ENCODE measurements at places on chromosomes 1 and 21.

DNA sequence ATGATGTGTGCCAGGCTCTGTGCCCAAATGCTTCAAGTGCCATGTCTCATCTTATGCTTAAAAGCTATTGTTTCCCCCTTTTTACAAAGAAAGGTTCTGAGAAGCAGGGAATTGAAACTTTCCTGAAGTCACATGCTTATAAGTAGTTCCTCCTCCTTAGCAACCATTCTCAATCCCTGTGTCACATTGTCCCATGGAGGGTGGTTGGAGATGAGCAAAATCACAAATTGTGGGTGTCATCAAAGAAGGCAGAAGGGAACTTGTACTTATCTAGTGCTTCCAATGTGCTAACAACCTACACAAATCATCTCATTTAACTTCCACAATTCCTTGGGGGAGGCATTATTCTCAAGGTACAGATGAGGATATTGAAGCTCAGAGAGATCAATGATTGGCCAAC lies 10.1 kb upstream of the ERICH3 start:
- DNase-seq: no peak

DNA sequence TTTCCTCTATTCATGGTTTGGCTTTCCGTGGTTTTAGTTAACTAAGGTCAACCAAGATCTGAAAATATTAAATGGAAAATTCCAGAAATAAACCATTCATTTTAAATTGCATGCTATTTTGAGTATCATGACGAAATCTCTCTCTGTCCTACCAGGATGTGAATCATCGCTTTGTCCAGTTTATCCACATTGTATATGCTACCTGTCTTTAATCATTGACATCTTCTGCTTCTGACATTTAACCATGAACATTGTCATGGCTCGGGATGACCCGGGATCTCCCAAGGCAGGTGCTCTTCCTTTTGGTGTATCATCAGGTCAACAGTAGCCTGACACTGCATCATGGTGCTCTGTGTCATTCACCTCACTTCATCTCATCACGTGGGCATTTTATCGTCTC lies 125.5 kb upstream of the HNRNPU start:
- peak; percentile 61 for DNase-seq

GRCh38 chr21:35010447-35010846 lies 38.7 kb downstream of the RUNX1 start:
- DNase-seq: no peak

DNA sequence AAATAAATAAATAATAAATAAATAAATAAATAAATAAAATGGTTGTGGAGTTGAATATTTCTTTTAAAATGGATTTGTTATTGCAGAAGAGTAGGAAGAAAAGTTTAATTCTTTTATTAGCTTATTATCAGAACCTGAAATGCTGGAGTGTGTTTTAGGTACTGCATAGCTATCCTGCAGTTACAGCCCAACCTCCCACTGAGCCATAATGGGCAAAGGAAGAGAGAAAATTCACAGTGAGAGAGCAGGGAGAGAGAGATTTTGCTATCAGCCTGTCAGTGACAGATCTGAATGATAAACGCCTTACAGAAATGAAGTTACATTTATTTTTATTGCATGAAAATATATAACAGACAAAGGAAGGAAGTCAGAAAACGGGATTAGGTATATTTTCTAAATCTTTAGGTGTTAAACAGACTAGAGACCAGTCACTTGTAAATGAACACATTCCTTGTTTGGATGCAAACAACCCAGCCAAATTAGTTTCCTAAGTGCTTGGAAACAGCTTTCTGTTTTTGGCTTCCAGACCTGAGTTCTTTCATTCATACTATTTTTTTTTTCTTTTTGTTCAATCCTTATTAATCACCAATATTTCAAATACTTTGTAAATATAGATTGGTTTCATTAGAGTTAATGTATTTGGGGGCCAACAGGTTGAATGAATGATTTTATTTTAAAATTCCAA lies 425.3 kb downstream of the USP25 start:
- no peak for DNase-seq

- DNase-seq: no peak
These were observed 50.9 kb upstream of the AJAP1 start for GRCh38 chr1:4603295-4604110.

DNA sequence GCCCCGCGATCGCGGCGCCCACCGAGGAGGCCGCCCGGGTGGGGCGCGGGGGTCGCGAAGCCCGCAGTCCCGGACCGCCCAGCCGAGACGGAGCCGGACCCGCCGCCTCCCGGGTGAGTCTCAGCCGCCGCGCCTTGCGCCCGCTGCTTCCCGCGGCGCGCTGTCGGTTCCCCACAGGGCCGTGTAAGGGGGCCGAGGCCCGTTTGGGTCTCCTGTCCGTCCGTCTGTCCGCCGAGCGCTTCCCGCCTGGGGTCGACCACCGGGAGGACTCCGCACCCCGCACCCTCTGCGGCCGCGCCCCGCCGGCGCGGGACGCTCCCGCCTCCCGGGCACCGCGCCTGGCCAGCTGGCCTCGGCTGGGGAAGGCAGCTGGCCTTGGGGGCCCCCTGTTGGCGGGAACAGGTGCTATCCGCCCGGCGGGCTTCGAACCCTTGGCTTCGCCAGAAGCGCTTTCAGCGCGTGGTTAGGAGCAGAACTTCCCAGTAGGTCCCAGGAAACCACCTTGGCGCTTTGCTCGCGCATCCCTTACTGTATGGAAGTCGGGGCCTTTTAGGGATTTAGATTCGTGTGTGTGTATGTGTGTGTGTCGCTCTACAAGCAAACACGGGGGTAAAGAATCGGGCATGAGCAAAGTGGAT lies 414 bp downstream of the TMEM51 start:
- DNase-seq: no peak

DNA sequence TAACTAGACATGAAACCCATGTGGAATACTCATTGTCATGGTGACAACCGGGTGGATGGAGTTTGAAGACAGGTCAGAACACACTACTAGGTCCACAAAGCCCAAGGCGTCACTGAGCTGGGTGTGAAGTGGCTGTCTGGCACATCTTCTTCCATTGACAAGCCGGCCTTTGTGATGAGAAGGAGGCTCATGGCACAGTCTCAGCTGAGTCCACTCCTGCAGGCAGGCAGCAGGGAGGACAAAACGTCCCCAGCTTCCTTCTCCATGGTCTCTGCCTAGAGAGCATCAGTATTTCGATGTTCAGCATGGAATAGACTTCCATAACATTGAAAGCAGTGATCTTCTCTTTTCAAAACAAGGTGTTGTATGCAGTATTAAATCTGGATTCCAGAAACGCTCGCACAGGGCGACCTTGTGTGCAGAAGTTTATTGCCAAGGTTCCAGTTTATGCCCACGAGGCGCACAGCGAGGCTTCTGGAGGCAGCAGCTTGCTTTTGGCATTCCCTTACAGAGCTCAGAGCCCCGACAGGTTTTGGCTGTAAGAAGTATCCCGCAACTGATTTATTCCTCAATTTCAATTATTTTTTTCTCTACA lies 104.2 kb downstream of the SIM2 start:
- DNase-seq: no peak

- no peak for DNase-seq
These were observed 57.8 kb upstream of the FASLG start for GRCh38 chr1:172601046-172601630.

DNA sequence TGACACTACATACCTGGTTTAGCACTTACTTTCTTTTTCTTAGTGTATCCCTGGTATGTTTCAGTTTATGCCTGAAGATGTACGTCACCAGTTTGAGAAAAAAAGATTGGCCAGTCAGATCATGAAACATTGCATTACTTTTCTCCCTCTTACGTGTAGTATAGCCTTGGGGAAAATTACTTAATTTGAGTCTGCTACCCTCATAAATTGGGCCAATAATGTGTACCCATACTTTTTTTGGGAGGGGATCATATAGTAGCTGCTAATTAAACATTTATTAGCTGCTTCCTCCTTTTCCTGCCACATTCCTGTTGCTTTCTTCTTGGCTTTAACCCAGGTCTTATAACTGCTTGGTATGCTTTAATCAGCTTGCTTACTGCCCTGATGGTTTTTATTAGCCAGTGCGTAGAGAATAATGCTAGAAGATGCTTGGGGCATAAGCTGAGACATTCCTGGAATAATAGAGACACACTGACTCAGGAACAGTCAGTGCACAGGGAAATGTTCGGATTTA lies 32.1 kb downstream of the RABGAP1L start:
- peak; percentile 83 for DNase-seq

DNA sequence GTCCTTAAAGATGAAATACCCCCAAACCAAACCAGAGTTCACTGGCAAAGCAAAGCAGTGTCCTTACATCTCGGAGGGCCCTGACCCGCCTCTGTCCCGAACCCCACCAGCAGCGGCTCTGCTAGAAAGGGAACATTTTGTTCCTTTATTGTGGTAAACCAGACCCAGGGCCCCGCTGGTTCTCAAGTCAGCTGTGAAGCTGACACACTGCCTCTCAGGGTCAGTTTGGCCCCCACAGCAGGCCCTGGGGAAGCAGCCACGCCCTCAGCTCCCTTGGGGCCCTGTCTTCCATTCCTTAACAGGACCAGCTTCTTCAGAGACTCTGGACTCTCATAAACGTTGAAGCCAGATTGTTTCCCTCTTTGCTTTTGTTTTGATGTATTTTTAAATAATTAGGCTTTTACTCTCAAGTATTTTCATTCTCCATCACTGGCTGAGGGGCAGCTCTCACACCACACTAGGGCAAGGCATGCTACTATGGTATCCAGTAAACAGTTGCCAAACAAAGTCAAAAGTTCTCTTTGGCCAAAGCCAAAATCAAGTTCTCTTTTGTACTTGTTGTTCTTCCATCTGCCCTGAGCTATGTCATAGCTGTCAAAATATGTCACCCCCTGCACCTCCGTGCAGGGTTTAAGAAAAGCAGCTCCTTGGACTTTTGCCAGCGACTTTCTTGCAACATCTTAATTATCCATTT lies 61.1 kb upstream of the ANGPTL1 start:
- peak; percentile 78 for DNase-seq

- DNase-seq: no peak
These were observed 25.3 kb downstream of the SMYD2 start for GRCh38 chr1:214306269-214306668.

DNA sequence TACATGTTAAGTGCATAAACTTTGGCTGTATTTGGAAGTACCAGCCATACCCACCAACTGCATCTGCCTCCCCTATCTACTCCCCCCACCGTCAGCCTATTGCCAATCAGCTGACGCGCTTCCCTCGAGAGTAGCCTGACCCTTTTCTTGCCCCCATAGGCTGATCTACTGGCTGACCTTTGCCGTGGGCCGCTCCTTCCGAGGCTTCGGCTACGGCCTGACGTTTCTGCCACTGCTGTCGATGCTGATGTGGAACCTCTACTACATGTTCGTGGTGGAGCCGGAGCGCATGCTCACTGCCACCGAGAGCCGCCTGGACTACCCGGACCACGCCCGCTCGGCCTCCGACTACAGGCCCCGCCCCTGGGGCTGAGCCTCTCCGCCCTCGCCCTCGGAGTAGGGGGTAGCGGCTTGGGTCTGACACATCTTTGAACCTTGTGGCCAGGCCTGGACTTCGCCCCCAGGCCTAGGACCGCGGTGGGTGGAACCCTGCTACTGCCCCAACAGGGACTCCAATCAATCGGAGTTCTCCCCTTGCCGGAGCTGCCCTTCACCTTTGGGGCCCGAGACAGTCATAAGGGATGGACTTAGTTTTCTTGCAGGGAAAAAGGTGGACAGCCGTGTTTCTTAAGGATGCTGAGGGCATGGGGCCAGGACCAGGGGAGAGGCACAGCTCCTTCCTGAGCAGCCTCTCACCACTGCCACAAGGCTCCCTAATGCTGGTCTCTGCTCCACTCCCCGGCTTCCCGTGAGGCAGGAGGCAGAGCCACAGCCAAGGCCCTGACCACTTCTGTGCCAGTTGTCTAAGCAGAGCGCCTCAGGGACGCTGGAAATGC lies 4.0 kb downstream of the GLMP start:
- DNase-seq: peak; percentile 94

DNA sequence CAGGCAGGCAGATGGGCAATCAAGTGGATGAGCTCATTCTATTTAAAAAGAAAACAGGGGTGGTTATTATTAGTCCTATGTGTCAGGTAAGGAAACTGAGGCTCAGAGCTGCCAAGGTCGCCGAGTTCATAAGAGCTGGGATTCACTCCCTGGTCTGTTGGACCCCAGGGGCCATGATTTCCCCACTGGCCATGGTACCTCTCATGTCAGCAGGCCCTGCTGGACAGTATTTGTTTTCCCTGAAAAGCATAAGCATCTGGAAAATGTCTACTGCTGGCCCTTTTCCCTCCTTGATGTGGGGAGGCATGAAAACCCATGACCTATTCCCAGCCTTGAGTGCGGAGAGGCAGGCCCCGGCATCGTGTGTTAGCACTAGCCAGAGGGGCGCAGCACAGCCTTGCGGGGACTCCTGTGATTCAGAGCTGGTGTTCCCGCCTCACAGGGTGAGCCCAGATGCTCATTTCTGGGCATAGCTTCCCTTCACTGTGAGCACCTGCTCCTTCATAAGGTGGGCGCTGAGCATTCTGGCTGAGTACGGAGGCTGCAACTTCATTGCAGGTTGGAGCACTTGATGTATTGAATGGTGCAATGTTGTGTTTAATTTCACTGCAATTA lies 617.5 kb downstream of the PTPRU start:
- no peak for DNase-seq

GRCh38 chr1:197838836-197839235 lies 63.6 kb upstream of the DENND1B start:
- DNase-seq: peak; percentile 77

GRCh38 chr1:145859491-145860023 lies 676 bp upstream of the PIAS3 start:
- DNase-seq: peak; percentile 90

DNA sequence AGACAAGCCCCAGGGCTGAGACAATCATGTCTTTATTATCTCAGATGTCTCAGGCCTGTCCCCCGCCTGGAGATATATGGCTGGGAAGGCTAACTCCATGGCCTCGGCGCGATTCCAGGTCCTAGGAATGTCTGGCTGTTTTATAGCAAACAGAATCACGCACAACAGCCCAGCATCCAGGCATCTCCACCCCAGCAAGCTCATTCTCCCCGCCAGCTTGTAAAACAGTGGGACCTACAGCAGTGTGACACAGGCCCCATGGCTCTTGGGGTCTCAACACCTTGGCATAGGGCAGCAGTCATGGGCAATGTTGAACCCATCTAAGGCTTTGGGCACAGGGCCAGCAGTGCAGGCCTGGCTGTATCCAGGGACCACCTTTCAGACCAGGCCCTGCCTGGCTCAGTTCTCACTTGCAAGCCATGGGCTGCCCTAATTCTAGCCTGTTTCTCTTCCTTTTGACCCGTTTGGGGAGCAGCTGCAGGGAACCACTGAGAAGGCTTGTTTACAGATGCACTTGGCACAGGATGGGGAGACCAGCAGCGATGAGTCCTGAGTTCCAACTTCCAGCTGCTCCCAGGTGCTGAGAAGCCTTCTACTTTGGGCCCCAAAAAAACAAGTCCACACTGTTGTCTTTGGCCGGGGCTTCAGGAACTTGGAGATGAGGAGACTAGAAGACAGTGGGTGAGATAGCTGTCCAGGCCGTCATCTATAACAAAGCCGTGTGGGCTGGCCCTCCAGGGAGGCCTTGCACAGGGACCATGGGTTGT lies 34.4 kb downstream of the WNT4 start:
- no peak for DNase-seq

Measured in foreskin fibroblast (primary cell).